Esophagus muscularis mucosa (tissue), 4 donors: ENCODE measurements at places on chromosomes 3 and 15.

DNA sequence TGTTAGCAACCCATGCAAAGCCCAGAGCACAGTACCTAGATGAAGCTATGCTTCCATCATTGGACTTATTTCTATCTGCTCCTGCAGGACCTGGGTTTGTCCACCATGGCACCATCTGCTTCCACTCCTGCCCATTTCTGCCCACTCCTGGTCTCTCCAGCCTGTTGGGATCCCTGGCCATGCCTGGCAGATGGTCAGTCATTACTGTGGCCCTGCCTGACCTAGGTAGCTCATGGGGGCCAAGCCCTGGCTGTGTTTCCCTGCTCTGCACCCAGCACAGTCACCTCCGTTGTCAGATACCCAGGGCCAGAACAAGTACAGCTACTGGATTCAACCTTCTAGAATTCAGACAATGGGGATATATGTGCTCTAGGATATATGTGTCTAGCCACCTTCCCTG lies 185.8 kb upstream of the TLE3 start:
- DNase-seq, result no peak
- no peak overlapping the region for H3K27ac ChIP-seq
- peaks cover 9% of the 10 kb centered on the region for H3K4me1 ChIP-seq
- no peaks in the 10 kb centered on the region for H3K36me3 ChIP-seq
- H3K27me3 ChIP-seq, result no peaks in the 10 kb centered on the region

- H3K4me1 ChIP-seq, result peaks cover 42% of the 10 kb centered on the region
- H3K36me3 ChIP-seq, result no peaks in the 10 kb centered on the region
- no peaks in the 10 kb centered on the region for H3K27me3 ChIP-seq
- no peak overlapping the region for H3K27ac ChIP-seq
Observed at GRCh38 chr3:167729591-167729990, 5.1 kb downstream of the PDCD10 start.

DNA sequence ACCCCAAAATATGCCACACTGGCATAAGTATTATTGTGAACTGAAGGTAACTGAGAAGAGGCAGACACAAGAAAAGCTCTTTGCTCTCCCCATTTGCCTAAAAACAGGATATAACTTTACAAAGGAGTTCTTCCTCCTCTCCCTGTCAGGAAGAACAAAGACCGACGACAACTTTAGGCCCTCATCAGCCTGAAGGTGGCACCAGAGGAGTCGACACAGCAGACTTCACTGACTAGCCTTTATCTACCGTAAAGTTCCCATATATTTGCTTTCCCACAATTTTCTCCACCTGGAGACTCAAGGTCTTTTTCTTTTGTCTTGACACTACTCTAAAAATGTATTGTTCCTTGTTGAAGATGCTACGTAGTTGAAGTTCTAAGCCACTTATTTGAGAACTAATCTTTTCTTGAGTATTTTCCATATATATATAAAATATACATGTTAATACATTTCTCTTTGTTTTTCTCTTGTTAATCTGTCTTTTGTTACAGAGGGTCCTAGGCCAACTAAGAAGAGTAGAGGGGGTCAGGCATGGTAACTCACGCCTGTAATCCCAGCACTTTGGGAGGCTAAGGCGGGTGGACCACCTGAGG lies 16.2 kb upstream of the XIRP1 start:
- H3K4me3 ChIP-seq, result no peak overlapping the region
- H3K27me3 ChIP-seq, result no peaks in the 10 kb centered on the region
- no peaks in the 10 kb centered on the region for H3K4me1 ChIP-seq
- H3K27ac ChIP-seq, result no peak overlapping the region
- DNase-seq, result peak; percentile 91

- H3K27ac ChIP-seq, result no peak overlapping the region
- DNase-seq, result no peak
- no peaks in the 10 kb centered on the region for H3K4me1 ChIP-seq
- H3K36me3 ChIP-seq, result no peaks in the 10 kb centered on the region
- peaks cover 10% of the 10 kb centered on the region for H3K27me3 ChIP-seq
Observed at GRCh38 chr15:92418864-92419263, 25.2 kb downstream of the ST8SIA2 start.

GRCh38 chr15:96290679-96291078 lies 39.8 kb upstream of the NR2F2 start:
- H3K36me3 ChIP-seq, result peaks cover 20% of the 10 kb centered on the region
- H3K27me3 ChIP-seq, result no peaks in the 10 kb centered on the region
- no peaks in the 10 kb centered on the region for H3K4me1 ChIP-seq
- DNase-seq, result no peak
- no peak overlapping the region for H3K4me3 ChIP-seq

DNA sequence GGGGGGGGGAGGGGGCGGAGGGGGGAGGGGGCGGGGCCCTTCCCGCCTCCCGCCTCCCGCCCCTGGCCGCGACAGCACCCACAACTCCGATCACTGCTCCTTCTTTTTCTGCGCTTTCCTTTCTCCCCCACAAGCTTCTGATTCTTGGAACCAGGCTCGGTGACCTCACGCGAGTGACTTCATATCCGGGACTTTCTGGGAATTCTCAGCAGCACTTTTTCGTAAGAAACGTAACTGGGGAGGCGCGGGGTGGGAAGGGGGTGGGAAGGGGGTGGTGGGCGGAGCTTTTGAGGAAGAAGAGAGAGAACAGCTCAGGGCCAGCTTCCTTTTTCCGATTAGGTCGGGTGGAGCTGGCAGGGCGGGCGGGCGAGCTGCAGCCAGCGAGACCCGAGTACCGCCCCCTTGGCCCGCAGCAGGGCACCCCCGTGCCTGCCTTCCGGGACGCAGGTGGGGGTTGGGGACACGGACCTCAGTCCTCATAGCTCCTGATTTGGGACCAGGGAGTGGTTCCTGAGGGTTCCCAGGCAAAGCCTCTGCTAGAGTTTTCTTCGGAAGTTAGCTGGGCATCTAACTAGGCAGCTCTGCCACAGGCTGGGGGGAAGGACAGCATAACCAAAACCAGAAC lies 14.6 kb downstream of the XIRP1 start:
- DNase-seq, result peak; percentile 98
- no peaks in the 10 kb centered on the region for H3K27me3 ChIP-seq
- peaks cover 69% of the 10 kb centered on the region for H3K4me1 ChIP-seq
- no peaks in the 10 kb centered on the region for H3K36me3 ChIP-seq
- peak overlapping the region; percentile 95 for H3K27ac ChIP-seq
- peak overlapping the region; percentile 58 for H3K4me3 ChIP-seq
